ENCODE measurements at places on chromosomes 13 and 19.

- DNase-seq = no peak
These were observed 5.2 kb downstream of the DKKL1 start for GRCh38 chr19:49368711-49369358.

- no peak for DNase-seq
These were observed 1.5 kb upstream of the HCN2 start for GRCh38 chr19:588093-588740.

DNA sequence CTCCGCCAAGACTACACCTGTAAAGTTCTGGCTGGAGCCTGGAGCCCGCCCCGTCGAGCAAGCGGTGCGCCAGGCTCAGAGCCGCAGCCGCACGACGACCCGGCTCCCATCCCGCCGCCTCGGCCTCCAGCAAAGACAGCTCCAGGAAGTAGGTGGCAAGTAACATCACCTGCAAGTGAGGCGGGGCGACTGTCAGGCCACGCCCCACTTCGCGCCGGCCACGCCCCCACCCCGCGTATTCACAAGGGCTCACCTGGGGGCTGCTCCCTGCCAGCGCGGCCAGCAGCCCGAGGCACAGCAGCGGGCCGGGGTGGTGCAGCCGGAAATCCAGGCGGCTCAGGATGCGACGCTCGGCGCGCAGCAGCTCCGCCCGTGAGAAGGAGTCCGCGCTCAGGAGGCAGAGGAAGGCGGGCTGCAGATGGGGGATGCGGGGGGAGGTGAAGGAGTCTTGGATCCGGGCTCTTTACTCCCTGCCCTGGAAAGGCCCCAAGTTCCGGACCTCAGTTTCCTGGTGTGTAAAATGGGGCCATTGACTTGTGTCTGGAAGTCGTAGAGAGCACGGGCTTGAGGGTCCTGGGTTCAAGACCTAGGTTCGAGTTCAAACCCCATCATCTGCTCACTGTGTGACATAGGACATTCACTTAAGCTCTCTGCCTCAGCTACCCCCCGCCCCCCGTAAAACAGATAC is 3.2 kb downstream of the CCNP start:
- no peak for DNase-seq

GRCh38 chr13:95060014-95060519 is 241.2 kb downstream of the ABCC4 start:
- no peak for DNase-seq

GRCh38 chr19:36401475-36401874 is 17.0 kb downstream of the ZFP82 start:
- no peak for DNase-seq

DNA sequence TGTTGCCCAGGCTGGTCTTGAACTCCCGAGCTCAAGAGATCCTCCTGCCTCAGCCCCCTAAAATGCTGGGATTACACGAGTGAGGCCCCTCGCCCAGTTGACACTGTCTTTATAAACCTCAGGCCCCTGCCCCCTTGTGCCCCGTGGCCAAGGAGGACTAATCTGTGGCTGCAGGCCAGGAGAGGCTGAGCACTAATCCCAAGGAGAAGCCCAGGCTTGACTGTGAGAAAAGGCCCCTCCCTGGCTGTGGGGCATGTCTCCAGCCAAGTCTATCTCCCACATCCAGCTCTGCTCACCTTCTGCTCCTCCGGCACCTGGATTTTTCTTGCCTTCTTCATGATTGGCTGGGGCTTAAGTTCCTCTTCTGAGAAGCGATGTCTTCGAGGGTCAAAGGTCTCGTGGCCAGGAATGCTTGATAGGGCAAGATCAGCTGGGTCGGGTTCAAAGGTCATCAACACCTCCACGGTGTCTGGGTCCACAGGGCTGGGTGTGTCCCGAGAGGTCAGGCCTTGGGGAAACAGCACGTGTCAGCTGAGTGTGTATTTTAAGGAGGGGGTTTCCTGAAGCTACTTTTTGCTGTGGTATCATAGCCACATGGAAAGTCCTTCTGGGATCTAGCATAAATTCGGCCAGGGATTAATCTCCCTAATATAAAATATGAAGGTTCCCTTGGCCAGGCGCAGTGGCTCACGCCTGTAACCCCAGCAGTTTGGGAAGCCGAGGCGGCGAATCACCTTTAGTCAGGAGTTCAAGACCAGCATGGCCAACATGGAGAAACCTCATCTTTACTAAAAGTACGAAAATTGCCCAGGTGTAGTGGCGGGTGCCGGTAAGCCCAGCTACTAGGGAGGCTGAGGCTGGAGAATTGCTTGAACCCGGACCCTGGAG is 3.8 kb downstream of the DBP start:
- DNase-seq = no peak

DNA sequence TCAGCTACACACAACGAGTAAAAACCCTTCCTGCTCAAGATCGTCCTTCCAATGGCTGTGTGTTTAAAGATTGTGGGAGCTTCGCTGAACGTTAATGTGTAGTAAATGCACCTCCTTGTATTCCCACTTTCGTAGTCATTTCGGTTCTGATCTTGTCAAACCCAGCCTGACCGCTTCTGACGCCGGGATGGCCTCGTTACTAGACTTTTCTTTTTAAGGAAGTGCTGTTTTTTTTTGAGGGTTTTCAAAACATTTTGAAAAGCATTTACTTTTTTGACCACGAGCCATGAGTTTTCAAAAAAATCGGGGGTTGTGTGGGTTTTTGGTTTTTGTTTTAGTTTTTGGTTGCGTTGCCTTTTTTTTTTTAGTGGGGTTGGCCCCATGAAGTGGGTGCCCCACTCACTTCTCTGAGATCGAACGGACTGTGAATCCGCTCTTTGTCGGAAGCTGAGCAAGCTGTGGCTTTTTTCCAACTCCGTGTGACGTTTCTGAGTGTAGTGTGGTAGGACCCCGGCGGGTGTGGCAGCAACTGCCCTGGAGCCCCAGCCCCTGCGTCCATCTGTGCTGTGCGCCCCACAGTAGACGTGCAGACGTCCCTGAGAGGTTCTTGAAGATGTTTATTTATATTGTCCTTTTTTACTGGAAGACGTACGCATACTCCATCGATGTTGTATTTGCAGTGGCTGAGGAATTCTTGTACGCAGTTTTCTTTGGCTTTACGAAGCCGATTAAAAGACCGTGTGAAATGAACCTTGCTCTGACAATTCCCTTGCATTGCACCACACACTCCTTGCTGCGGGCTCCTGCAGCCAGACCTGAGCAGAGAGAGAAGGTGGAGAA is 2.7 kb upstream of the FAM174C start:
- DNase-seq = no peak

GRCh38 chr13:35471706-35472322 is 4.7 kb downstream of the MAB21L1 start:
- no peak for DNase-seq

DNA sequence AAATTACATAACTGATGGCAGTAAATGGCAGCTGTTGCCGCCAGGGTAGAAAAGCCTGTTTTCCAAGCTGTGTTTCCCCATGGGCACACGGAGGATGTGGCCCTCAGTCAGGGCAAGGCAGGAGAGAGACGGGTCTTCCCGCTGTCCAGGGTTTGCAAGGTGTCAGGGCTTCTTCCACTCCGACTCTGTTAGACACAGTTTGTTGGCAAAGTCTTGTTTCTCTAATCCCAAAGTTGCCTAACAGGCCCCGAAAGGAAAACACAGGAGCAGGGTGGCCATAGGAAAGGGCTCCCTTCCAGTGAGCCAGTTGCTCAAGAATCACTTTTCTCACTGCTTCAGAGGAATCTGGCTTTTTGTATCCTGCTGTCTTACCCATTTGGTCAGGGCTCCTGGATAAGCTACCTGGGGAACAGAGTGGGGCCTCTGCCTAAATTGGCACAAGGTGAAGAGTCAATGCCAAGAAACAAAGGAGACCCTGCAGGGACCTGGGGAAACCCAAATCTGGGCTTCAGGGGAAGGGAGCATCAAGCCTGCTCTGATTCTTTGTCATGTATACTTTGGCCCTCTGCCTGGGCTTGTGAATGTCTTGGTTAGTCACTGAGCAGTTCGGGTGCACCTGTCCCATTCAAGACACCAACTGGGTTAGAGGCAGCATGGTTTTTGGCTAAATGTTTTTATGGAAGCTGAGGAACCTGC is 29.0 kb upstream of the CXCL17 start:
- DNase-seq = no peak

GRCh38 chr13:61316647-61317046 is 99.0 kb downstream of the PCDH20 start:
- no peak for DNase-seq

- DNase-seq = no peak
These were observed 20.3 kb downstream of the RFXAP start for GRCh38 chr13:36839281-36839680.

- no peak for DNase-seq
These were observed 84.7 kb upstream of the DOCK9 start for GRCh38 chr13:99062593-99062992.

DNA sequence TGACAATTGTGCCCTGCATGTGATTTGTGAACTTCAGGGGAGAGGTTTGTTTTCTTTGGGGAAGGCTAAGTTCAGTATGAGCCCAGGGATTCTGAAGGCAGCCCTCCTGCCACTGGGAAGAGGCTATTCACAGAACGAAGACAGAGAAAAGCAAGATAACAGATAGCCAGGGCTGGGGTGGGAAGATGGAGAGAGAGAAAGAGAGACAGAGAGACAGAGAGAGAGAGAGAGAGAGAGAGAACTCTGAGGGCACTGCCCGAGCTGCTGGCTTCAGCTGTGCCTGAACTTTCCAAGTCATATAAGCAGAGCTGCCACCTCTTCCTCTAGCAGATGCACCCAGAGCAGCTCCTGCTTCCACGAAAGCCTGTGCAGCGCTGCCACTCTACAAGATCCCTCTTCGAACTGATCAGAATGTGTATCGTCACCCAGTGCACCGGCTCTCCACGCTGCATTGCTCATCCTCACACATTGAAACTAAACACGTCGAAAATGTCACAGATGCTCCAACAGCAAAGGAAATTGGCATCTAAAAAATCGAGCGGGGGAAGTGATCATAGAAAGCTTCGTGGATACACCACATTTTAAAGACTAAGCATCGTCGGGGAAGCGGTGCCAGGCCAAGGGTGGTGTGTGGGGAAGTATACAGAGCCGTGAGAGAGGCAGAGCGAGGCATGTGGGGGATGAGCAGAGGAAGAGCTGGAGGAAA is 81.8 kb upstream of the SIAH3 start:
- DNase-seq = no peak

- no peak for DNase-seq
These were observed 30.6 kb downstream of the DPF1 start for GRCh38 chr19:38193445-38193844.

GRCh38 chr13:26011996-26012821 is 39.6 kb downstream of the SHISA2 start:
- peak; percentile 45 for DNase-seq

GRCh38 chr19:55275851-55276719 is 3.8 kb downstream of the HSPBP1 start:
- DNase-seq = no peak

DNA sequence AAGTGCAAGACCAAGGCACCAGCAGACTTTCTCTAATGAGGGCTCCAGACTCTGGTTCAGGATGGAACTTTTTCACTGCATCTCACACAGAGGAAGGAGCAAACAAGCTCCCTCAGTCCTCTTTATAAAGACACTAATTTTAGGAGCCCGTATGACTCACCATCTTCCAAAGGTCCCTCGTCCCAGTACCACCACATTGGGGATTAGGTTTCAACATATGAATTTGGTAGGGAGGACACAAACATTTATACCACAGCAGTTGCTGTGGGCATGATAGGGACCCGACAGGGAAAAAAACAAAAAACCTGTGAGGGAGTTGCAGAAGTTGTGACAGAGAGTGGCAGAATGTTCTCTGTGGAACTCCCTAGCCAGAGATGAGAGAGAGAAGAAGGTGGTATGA is 6.5 kb upstream of the CNMD start:
- no peak for DNase-seq

DNA sequence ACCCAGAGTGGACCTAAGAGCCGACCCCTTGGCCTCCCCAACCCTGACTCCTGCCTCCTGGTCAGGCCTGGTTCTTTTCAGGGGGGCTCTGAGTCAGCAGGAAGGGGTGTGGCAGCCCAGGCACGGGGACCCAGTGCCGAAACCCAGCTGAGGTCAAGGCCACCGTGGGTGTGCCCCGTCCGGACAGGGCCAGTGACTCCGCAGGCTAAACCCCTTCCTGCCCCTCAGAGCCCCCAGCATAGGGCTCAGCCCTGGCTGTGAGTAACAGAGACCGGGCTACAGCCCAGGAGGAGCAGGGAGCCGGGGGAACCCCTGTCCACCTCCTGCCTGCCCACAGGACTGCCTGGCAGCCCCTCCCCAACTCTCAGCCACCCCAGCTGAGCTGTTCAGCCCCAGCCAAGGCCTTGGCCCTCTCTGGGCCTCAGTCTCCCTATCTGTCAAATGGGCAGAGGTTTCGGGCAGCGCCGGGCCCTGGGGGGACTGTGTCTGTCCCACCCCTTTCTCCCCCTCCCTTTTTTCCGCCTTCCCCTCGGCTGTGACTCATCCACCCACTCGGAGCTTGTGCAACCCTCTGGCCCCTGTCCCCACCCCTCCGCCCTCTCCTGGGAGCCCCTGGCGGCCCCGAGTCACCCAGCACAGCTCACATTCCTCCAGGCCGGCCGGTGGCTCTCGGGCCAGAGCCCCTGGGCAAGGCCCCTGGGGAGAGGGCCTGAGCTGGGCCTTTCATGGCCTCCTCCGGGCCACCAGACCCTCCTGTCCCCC is 8.6 kb downstream of the ZBTB7A start:
- DNase-seq = peak; percentile 47

DNA sequence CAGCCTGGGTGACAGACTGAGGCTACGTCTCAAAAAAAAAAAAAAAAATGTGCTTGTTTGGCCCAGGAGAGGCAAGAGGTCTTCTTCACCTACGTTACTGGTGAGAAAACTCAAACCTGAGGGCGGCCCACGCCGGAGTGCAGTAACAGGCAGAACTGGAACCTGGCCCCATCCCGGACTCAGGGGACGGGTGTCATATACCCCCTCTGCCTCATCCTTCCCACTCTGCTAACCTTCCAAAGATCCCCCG is 414 bp upstream of the ADAT3 start:
- DNase-seq = no peak

DNA sequence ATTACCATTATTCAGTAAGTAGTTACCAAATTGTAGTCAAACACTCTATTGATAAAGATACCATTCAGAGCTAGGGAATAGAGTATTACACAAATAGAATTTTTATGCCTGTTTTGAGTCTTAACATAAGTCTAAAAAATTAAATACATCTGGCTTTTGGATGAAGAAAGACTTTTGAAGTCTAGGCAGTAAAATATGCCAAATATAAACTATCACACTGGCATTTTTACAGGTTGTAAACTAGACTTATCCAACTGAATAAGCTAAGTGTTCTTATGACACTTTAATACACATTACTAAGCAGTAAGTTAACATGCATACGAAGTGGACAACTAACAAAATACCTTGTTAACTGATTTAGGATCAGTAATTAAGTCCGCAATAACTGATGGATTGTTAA is 108.9 kb downstream of the MAB21L1 start:
- DNase-seq = no peak

- no peak for DNase-seq
These were observed 20.3 kb upstream of the CACNA1A start for GRCh38 chr19:13526552-13526951.

- no peak for DNase-seq
These were observed 815.6 kb downstream of the EFNB2 start for GRCh38 chr13:105719859-105720258.

DNA sequence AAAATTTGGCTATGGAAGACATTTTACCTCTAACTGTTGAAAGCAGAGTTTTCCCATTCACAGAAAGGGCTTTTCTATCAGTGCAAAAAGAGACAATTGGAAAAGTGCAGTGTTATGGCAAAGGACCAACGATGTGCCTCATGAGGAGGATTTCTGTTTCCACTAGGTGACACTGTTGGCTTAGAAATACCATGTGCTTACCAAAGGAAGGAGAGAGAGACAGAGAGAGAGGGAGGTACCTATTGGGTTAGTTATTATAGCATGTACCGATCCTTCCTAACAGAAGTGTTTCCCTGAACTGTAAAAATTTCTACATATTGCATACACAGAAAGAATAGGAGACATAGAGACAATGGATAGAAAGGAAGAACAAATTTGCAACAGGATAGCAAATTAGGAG is 23.9 kb upstream of the PSG4 start:
- no peak for DNase-seq
